Inflammatory macrophage treated with lipopolysaccharide for 1 hour (primary cell): ENCODE measurements at places on chromosomes 6 and 20.

DNA sequence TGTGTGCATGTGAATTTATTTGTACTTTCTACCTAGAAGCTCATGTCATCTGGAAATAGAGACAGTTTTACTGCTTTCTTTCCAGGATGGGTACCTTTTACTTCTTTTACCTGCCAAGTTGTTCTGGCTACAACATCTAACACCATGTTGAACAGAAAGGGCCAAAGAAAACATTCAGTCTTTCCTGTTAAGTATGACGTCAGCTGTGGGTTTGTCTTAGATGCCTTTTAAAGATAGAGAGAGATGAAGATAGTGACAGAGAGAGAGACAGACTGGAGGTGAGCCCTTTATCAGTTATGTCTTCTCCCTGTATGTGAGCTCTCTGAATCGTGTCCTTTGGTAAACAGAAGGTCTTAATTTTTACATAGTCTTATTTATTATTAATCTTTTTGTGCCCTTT is 3.4 kb upstream of the DACT2 start:
- DNase-seq, result no peak

DNA sequence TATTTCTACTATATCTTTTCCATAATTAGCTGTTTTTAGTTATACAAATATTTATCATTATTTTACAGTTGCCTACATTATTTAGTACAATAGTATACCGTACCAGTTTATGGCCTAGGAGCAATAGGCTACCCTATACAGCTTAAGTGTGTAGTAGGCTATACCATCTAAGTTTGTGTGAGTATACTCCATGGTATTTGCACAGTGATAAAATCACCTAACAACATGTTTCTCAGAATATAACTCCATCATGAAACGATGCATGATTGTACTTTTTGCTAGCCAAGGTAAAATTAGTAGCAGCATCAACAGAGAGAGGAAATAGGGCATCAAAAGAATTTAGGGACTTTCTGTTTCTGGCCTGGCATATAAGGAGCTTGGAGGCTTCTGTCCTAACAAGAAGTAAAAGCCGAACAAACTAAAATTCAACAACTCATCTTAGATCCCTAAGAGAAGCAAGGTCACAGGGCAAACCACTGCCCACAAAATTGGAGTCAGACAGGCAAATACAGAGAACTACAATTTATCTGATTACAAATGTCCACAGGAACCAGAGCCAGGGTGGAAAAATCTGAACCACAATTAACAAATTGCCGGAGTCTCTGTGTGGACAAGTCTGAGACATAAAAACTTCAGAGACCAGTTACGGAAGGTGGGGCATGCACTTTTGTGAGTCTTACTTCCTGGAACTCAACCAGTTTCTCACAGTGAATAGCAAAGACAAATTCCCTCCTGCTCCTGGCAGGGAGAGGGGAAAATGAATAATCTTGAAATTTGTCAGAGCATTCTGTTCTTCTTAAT is 671.4 kb downstream of the RFPL4B start:
- no peak for DNase-seq

DNA sequence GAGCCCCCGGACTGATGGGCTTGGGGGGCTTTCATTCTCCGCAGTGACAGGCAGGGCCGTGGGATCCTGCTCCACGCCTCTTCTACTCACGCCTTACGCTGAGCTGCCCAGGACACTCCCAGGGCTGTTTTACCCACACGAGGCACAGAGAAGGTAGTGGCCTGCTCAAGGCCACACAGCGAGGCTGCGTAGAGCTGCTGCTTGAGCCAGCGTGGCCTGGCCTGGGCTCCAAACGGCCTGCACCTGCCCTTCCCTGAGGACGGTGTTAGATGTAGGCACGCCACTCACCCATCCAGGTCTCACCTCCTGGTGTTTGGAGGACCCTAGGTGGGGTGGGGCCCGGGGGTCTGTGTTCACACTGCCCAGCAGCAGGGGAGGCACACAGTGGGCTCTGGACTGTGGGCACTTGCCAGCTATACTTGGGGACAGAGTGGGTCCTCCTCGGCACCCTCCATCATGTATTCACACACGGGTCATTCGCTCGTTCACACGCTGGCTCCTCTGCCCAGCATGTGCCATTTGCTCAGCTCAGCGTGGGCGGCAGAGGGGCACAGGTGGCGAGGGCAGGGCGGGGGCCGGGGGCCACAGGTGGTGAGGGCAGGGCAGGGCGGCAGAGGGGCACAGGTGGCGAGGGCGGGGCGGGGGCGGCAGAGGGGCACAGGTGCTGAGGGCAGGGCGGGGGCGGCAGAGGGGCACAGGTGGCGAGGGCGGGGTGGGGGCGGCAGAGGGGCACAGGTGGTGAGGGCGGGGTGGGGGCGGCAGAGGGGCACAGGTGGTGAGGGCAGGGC is 18.4 kb upstream of the RBBP8NL start:
- no peak for DNase-seq

DNA sequence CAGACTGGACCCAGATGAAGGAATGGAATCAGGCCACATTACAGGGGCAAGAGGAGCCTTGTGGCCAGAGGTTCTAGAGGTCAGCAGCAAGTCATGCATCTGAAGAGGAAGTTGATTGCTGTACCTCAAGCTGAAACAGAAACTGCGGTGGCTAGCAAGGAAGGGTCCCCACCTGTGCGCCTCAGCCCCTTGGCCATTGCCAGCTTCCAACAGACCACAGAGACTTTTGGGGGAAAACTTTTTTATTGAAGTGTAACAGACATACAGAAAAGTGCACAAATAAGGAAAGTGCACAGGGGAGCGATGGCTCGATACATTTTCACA is 26.8 kb upstream of the SLC9A8 start:
- no peak for DNase-seq

DNA sequence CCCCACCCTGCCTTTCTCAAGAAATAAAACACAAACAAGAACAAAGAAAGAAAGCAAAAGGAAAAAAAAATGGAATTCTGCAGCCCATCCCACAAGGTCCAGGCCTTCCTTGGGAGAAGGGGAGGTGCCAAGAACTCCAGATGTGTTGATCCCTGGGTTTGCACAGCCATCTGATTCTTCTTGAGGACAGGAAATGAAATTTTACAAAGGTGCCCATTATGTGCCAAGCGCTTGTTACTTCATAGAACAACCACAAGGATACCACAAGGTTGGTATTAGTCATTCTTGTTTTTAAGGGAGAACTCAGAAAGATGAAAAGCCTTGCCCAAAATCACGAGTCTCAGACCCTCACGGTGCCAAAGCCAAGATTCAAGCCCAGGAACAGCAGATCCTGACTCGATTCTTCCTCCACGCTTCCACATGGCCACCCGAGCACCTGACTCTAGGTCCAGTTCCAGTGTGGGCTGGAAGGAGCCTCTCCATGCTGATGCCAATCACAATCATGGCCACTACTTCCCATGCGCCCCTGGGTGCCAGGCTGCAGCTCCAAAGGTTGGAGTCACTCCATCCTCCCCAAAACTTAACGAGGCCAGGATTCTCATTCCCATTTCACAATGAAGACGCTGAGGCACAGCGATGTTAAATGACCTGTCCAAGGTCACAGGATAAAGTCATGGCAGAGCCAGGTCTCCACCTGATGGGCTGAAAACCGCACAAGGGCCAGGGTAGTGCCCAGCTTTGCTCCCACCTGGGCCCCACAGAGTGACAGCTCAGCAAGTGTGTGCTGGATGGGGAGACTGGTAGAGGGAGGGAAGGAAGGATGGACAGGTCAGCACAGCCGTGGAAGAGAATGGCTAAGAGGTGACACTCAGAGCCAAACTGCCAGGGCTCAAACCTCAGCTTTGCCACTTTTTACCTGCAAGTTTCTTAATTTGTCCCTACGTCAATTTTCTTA is 66.7 kb upstream of the TOP1 start:
- DNase-seq, result no peak
